ENCODE measurements at places on chromosomes 11 and 22.

DNA sequence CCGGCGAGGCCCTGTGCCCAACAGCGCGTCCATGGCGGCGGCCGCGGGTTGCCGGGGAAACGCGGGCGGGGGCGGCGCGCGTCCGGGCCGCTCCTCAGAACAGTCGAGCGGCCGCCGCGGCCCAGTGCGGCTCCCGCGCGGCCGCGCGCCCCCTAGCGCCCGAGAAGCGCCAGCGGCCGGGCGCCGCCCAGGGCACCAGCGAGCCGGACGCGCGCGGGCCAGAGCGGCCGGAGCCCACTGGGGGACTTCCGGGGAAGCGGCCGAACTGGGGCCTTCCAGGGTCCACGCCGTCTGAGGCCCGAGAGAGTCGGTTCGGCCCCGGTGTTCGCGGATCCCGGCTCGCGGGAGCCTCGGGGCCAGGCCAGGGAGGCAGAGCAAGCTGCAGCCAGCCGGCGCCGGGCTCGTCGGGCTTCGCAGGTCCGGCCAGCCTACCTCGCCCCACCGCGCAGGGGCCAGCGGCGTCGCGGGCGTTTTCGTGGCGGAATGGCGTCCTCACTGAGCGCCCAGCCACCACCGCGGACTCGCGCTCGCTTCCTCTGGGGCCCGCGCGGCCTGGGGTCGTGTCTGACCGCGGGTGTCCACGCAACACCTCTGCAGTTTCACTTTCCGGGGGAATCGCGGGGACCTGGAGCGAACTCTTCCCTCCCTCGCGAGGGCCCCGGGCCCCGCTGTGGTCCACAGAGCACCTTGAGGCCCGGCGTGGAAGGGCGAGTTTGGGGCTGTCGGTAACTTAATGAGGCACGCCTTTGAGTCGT is at the start of gene DENND6B:
Gene DENND6B (minus strand): TSS at position 57 of the 755 bp plus-strand sequence. CDS start 24 bp downstream, at position 33.
- no peak for DNase-seq

DNA sequence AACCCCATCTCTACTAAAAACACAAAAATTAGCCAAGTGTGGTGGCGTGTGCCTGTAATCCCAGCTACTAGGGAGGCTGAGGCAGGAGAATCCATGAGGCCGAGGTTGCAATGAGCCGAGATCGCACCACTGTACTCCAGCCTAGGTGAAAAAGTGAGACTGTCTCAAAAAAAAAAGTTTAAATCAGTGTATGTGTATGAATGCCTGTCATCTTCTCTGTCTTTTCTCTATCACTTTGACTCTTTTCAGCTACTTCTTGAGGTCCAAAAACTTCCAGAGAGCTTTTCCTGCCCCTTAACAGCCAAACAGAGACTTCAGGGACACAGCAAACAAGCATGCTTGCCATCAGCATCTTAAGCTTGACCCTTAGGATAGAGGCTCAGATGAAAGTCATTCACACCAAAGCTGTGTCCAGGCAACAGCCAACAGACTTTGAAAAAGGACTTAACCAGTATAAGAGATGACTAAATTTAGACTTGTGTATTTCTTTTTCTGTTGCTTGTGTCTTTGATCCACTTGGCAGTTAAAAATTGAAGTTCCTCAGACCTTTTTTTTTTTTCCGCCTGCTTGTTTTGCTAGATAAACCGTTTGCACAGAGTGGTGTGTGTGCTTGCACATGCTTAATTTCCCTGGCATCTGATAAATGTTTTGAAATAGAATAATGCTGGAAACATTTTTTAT is 151.9 kb downstream of the DBX1 start:
- no peak for DNase-seq

DNA sequence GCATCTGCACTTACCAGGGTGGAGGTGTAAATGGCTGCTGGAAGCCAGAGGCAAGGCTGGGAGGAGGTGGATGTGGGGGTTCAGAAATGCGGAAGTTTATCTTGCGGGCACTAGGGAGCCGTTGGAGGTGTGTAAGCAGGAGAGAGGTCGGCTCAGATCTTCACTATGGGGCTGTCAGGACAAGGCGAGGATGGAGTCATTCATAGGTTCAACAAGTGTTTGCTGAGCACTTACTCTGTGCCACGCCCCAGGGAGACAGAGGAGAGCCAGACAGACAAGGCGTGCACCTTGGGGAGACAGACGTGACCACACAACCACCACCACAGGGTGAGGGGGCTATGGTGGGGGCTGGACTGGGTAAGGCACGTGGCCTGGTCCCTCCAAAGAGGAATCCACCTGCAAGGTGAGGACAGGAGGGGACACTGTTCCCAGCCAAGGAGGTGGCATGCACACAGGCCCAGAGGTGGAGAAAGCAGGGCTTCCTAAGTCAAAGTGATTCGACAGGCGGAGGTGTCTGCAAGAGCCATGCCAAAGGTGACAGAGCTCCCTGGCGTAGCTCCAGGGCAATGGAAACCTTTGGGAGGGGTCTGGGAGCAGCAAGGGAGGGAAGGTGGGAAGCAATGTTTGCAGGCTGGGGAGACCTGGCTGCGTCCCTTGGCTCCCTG is 30.8 kb upstream of the TCF20 start:
- no peak for DNase-seq

DNA sequence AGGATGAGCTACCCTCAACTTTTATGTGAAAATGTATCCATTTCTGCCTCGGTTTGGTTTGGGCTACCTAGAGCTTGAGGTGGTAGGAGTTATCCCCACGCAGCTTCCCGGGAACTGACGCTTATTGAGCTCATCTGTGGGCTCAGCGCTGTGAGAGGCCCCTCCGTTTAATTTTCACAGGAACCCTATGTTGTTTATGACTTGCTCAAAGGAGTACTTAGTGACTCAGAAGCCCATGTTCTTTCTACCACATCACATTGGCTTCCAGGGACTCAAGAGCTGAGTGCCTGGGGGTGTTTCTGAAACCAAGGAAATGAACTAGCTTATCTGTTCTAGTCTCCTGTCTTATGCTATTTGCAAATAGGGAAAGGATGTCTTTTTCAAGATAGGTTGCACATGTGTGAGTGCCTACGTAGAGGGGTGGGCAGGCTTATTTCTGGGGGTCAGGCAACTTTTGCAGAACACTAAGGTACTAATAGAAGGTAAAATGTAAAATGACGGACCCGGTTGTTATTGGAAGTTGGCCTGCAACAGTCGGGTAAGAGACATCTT is 40.5 kb downstream of the MICAL2 start:
- no peak for DNase-seq

DNA sequence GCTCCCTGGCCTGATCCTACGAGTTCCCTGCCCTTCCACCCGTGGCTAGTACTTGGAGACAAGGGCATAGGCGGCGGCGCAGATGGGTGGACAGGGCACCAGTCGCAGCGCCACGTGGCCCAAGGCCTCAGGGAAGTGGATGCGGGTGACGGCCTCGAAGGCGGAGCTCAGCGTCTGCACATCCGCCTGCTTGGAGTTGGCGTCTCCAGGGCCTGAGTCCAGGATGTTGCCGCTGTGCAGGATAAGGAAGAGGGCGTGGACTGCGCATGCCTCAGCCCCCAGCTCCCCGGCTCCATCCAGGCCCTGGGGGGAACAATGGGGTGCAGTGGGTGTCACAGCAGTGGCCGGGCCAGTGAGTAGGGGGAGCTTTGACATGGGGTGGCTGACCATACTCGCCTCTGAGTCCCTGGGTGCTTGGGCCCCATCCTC is 6.6 kb downstream of the PITPNM1 start:
- no peak for DNase-seq

- no peak for DNase-seq
Observed at GRCh38 chr11:68012843-68013610, 2.9 kb downstream of the ALDH3B1 start.

GRCh38 chr11:45930031-45930794 is 7.8 kb downstream of the LARGE2 start:
- DNase-seq = no peak

GRCh38 chr22:43722444-43722843 is 89.7 kb downstream of the EFCAB6 start:
- DNase-seq = no peak
